SJSA1 (cell line): ENCODE measurements at places on chromosomes 12 and 14. TPM values are rescaled to one million over a fixed set of nuclear protein-coding genes. Genes with fewer than 3 reads are reported as not detected.
A peak's percentile ranks its signal among the peaks of the same experiment; 100 is the strongest.

Gene C12orf75
- total RNA-seq: 277 and 288 TPM in 2 replicates

Gene WDR89
- 6.3 and 10.7 TPM in 2 replicates for total RNA-seq

Gene LTBR
- total RNA-seq: 102 and 106 TPM in 2 replicates

Gene HOXC6
- total RNA-seq: 2.9 and 6.2 TPM in 2 replicates

Gene C1S
- total RNA-seq: 21.2 and 35.0 TPM in 2 replicates

Gene B4GALNT1
- 841 and 950 TPM in 2 replicates for total RNA-seq

Gene KRT3
- total RNA-seq: 0.08 TPM in 1 of 2 replicates, not detected in the other

DNA sequence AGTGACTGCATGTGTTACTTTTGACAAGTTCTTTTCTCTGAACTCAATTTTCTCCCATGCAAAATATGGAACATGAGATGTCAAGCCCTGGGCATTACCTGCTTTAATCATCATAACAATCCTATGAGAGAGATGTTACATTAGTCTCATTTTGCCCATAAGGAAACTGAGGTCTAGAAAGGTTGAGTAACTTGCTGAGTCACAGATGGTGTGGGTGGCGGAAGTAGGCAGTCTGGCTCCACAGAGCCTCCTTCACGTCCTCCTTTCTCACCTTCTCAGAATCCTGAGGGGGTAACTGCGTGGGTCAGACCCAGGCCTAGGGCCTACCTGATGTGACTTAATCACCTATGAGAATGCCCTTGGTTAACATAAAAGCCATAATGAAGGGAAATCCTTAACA, 50.7 kb downstream of the TMTC1 start:
- no peak for DNase-seq

- peak; percentile 61 for DNase-seq
These were observed 43.0 kb downstream of the ITPR2 start for GRCh38 chr12:26789731-26790644.

DNA sequence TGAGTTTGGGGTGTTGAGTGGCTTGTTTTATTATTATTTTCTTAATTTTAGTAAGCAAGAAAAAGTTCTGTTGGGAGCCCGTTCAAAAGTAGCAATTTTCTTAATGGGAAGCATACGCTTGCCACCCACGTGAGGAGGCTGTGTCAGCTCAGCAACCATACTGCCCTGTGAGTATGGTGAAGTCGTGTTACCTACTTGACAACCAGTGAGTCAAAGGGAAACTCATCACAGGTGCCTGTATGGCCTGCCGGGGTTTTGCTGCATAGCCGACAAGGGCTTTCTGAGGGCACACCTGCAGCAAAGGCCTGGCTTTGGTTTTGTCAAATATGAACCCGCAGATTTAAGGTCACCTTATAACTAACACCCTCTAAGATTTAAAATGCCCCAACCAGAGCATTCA, 31.1 kb downstream of the PITPNM2 start:
- DNase-seq: no peak

GRCh38 chr12:7869137-7869536, 3.6 kb downstream of the SLC2A14 start:
- DNase-seq: no peak

GRCh38 chr14:73851000-73851399, 631 bp upstream of the PTGR2 start:
- DNase-seq: no peak

DNA sequence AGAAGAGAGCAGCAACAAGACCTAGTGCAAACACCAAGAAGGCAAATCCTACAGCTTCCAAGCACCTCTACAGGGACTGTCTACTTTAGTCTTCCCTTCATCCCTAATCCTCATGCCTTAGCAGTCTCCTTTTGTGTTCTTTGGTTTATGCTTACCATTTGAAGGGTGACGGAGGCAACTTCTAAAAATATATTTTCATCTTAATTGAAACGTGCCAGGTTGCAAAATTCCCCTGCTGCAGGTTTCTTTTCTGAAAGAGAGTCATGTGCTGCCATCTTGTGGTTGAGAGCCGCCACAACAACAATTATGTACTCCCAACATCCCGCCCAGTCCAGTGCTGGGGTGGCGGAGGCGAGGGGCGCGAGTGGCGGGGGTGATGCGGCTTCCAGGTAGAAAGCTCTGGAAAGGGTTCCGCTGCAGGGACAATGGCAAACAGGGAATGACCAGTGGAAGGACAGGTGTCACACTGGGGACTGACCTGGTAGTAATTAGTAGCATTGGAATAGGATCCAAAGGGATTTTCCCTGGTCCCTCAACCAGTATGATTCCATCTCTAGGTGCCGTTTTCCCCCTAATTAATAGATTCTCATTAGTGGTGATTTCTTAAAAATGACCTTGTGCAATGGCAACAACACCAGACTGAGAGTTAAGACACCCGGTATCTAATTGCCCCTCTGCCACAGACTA, 80.3 kb upstream of the GNG2 start:
- peak; percentile 62 for DNase-seq

DNA sequence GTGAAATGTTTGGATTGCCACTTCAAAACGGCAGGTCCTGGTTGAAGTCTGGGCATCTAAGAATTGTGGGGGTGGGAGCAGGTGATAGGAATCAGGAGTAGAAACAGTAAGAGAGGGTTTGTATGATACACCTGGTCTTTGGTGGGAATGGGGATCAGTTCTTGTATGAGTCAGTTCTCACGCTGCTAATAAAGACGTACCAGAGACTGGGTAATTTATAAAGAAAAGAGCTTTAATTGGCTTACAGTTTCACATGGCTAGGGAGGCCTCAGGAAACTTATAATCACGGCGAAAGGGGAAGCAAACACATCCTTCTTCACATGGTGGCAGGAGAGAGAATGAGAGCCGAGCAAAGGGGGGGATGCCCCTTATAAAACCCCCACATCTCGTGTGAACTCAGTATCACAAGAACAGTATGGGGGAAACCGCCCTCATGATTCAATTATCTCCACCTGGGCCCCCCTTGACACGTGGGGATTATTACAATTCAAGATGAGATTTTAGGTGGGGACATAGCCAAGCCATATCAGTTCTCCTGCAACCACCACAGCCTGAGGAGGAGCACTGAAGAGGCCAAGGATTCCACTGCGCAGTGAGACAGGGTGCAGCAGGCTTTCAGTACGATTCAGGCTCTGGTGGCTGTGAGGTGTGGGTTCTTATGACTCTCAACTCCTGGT, 52.1 kb downstream of the DRAM1 start:
- DNase-seq: no peak
